CD4-positive, alpha-beta T cell treated with Interleukin-12 subunit alpha and Interleukin-12 subunit beta, for 1 hour (primary cell): ENCODE measurements at places on chromosomes 2 and 18.
A peak's percentile ranks its signal among the peaks of the same experiment; 100 is the strongest.

- no peak for DNase-seq
Measured at GRCh38 chr2:104945121-104945520, 91.2 kb downstream of the POU3F3 start.

GRCh38 chr2:23412556-23413155 lies 27.7 kb downstream of the KLHL29 start:
- no peak for DNase-seq

DNA sequence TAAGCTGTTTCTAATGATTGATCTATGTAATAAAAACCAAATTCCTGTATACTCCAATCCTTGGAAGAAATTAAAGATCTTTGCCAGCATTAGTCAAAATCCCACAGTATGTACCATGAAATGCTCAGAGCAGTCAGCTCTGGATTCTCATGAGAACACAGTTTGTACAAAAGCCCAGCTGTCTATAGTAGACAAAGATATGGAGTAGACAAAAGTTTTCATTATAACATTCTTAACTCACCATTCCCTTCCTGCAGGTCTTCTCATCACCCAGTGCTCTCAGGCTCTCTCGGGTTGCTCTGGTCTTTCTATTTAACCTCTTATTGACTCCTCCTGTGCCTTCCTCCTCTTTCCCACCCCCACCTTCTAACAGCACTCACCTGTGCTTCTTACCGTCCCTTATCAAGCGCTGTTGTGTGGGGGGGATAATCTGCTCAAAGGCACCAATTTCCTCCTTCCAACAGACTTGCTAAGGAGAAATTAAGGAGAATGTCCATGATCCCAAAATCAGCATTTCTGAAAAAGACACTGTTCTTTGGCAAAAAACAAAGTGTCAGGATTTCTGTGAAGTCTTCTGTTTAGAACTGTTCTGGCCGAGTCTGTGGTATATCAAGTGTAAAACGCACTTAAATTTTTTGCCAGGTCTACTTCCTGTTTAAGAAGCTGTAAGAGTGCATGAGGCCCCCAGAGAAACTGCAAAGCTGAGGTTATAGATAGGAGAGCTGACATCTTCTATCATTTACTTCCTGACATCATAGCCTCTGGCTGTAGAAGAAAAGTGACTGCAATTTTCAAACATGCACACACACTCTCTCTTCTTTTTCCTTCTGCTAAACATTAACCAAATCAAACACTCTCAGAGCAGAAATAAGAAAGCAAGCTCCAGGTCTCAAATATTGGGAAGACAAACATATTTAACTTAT lies 144.1 kb downstream of the EVA1A start:
- DNase-seq = peak; percentile 2

DNA sequence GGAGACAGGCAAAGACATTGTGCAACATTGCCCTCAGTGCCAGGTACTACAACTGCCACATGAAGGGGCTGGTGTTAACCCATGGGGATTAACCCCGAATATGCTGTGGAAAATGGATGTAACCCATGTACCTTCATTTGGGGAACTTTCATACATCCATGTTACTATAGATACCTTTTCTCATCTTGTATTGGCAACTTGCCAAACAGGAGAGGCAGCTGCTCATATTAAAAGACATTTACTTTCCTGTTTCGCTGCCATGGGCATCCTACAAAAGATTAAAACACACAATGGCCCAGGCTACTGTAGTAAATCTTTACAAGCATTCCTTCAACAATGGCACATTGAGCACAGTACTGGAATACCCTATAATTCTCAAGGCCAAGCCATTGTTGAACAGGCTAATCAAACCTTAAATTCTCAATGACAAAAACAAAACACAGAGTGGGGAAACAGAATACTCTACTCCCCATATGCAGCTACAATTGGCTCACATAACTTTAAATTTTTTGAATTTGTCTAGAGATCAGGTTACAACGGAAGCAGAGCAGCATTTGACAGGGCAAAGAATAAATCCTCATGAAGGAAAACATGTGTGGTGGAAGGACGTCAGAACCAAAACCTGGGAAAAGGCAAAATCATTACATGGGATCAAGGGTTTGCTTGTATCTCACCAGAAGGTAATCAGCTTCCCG lies 1723.5 kb upstream of the LRRTM1 start:
- no peak for DNase-seq

GRCh38 chr2:128639693-128640092 lies 321.0 kb upstream of the HS6ST1 start:
- no peak for DNase-seq

DNA sequence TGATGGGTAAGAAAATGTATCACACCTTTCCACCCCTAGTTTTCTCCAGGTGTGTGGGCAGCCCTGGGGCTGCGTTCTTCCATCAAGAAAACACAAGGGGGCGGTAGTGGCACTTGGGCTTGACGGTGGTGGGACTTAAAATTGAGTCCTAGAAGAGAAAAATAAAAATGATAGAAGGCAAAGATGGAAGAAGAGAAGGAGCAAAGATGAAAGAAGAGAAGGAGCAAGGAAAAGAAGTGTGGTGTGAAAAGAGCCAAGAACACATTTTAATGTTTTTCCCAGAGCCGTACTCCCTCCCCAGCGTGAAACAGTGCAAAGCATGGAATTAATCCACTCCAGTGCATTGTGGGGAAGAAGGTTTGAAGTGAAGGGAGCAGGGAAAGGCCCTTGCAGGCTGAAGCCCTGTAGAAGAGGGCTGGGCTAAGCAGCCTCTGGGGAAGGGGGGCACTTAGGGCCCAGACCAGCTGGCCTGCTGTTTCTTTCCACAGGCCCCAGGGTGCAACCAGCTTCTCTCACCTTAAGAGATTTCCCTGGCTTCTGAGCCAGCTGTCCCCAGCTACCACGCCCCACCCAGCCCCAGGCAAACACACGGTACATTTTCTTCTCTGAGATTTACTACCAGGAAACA lies 256.8 kb downstream of the RNF152 start:
- peak; percentile 39 for DNase-seq

DNA sequence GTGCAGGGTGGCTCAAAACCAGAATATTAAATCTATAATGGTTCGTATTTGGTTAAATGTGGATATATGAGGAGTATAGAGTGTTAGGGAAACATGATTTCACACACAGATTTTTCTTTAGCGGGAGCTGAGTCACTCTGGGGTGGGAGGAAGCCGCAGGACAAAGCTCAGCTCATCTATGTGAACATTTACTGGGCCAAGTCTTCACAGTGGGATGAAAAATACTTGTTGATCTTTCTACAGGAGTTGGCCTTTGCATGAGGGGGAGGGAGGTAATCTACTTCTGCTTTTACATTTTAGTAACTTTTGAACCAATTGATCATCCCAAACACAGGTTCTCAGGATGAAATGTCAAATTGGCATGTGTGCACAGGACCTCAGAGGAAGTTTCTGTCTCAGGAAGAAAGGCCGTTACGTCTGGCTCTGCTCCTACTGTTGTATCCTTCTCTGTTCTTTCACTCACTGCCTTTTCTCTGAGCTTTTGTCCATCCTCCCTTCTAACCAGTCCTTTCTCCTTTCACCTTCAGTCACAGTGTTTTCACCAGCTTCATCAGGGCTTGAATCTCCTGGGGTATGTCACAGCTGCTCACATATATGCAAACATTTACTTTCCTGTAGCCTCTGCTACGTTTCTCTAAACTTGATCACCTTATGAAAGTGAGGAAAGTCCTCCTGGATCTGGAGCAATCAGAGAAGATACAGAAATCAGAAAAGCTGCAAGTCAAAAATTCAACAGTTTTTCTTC lies 943.3 kb upstream of the FANCL start:
- DNase-seq = no peak

DNA sequence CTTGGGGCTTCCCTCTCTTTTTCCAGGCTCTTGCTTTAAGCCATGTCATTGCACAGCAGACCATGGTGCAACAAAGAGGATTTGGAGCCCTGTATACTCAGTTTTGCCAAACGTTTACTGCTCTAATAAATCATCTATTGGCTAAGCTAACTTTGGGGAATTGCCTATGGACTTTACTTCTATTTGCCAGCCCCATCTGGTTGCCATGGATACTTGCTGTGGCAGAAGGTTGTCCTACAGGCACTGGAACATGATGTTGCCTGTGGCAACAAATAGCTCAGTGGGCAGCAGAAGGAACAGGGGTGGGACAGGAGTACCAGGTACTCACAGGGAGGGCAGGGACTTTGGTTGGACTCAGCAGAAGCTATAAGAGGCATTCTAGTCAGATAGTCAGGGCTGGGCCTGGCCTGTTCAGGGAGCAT lies 129.7 kb downstream of the CCDC85A start:
- DNase-seq = no peak

- no peak for DNase-seq
Measured at GRCh38 chr2:172869861-172870260, 134.2 kb downstream of the RAPGEF4 start.

GRCh38 chr2:9240745-9241144 lies 34.1 kb downstream of the ASAP2 start:
- no peak for DNase-seq

- no peak for DNase-seq
Measured at GRCh38 chr18:11533942-11534496, 75.4 kb upstream of the SLC35G4 start.

DNA sequence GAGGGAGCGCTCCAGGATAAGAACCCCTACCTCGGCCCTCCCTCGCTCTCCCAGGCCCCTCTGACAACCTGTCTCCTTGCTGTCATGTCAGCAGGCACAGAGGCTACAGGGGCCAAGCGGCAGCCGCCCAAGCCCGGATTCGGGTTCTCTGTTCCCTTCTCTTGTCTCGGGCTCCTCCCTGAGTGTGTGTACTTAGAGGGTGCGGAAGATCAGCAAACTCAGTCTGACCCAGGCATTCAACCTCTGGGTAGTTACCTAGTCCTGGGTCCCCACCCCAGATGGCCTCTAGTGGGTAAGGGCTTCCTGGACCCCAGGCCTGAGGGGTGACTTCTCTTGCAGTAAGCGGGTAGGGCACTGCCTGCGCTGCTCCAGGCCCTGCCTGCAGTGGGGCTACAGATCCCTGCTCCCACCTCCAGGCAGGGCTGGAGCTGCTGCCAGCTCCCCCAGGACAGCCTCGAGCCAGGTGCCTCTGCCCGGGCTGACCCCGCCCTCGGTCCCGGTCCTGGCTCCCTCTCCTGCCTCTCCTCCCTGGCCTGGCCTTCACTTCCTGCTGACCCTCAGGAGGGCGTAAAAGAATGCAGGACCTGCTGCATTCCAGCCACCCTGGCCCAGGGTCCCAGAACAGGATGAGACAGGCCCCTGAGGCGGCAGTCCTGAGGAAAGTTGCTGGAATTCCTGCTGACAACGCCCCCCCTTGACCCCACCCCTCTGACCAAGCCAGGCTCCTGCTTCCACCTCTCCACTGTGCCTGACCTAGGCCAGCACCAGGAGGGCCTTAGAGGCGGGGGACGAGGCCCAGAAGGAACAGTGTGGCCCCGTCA lies 22.0 kb downstream of the GPC1 start:
- no peak for DNase-seq

DNA sequence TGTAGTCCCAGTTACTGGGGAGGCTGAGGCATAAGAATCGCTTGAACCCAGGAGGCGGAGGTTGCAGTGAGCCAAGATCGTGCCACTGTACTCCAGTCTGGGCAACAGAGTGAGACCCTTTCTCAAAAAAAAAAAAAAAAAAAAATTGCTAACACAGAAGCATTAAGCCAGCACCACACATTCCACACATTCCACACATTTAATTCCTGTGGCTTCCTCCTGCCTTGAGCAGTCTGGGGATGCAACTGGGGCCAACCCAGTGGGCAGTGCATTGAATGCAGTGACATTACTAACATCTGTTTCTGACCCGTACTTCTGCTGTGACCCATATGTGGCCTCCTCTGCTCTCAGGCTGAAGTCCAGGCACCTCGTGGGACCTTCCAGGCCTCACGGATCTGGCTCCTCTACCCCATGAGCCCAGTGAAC lies 107.0 kb downstream of the BCL2L11 start:
- no peak for DNase-seq

- no peak for DNase-seq
Measured at GRCh38 chr2:66438498-66438833, 3.5 kb downstream of the MEIS1 start.

- DNase-seq = no peak
Measured at GRCh38 chr2:16072638-16073290, 132.4 kb downstream of the MYCN start.

GRCh38 chr2:38155-38554 lies 8.2 kb downstream of the FAM110C start:
- no peak for DNase-seq

DNA sequence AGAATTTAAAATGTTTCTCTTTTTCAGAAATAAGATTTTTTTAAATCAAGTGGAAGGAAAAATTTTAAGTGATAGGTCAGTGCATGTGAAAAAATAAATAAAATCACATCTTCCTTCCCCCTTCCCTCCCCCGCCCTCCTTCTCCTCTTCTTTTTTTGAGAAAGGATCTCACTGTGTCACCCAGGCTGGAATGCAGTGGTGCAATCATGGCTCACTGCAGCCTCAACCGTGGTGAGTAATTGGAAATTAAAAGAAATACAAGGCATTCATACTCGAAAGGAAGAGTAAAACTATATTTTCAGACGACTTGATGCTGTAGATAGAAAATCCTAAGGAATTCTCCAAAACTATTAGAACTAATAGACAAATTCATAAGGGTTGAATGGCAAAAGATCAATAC lies 16.9 kb upstream of the CRACDL start:
- no peak for DNase-seq

DNA sequence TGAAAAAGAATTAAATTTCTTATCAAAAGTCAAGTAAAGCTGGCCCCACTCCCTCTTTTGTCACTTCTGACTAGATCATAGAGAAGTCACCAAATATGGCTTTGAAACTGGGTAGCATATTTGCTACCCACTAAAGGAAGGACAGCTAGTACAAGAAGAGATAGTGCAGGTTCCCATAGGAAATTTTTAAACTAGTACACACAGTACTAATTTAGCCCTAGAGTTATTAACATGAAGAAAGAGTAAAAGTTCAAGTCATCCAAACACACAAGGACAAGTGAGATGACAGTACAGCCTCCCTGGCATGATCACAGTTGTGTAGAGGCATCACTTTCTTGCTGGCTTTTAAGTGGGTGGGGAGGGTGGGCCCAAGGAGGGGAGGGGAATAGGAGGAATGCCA lies 100.9 kb downstream of the IRS1 start:
- DNase-seq = no peak

- DNase-seq = peak; percentile 5
Measured at GRCh38 chr2:85243101-85244072, 84.4 kb downstream of the TGOLN2 start.

GRCh38 chr2:63755965-63756364 lies 85.7 kb upstream of the UGP2 start:
- DNase-seq = no peak
